ENCODE measurements at places on chromosomes 13 and 19.

- DNase-seq, result peak; percentile 30
Measured at GRCh38 chr19:15418231-15418578, 583 bp downstream of the AKAP8L start.

DNA sequence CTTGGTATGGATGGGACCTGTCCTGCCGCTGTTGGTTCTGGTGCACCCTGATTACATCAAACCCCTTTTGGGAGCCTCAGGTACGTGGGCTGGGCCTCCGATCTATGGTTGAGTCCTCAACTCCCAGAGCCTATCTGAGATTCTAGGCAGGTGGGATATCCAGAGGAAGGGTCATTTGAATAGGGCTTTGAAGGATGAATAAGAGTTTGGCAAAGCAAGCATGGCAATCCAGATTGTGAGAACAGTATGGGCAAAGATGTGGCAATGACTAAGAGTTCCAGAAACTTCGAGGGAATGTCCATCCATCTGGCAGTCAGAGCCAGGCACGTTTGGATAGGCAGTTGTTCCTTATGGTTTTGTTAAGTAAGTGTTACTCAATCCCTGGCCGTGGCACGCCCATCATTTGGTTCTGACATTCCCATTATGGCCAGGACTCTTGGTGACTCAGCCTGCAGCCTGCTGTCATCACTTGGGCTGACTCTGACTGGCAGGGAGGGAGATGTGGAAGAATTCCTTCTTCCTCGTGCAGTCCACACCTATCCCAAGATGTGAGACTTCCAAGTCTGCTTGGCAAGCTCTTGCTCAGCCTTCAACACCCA, 21.5 kb downstream of the CYP4F22 start:
- DNase-seq, result no peak

GRCh38 chr19:33375837-33376159, 2.3 kb downstream of the CEBPG start:
- no peak for DNase-seq

GRCh38 chr13:45511310-45512097, 46.8 kb downstream of the COG3 start:
- peak; percentile 65 for DNase-seq

- no peak for DNase-seq
Measured at GRCh38 chr19:48441360-48442050, 4.3 kb upstream of the GRWD1 start.

DNA sequence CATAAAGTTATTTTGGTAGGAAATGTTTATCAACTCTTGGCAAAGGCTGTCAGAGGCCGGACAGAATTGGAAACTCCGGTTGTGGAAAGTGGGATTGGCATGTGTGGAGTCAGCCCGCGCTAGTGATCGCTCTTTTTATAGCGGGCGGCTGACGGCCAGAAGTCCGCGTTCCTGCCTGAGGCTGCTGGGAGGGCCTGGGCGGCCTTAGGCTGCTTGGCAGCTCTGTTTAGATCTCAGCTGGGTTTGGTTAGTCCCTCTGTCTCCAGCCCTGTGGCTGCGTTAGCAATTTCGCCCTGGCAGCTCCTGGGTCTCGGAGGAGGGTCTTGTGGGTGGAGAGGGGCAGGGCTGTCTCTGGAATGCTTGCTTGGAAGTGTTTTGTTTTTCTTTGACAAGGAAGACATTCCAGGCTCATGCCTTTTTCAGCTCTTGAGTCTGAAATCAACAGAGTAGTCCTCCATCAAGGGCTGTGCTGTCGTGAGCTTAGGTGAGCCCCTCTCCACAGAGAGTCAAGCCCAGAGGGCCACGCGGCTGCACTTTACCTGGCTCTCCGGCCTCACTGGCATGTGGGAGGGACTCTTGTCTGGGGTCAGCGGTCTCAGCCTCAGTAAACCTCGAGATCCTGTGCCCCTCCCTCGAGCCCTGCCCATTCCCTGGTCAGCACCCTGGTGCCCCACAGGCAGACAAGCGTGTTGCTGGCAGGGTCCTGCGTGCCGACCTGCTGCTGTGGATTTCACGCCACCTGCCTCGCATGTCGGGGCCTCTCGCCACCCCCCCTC, 22.5 kb downstream of the DOT1L start:
- DNase-seq, result no peak

- no peak for DNase-seq
Measured at GRCh38 chr13:20571676-20572075, 4.7 kb downstream of the IFT88 start.

GRCh38 chr19:40450664-40451063, 6.5 kb upstream of the SERTAD3 start:
- no peak for DNase-seq
